ENCODE measurements at places on chromosomes 5 and 9. TPM values are rescaled to one million over a fixed set of nuclear protein-coding genes. Genes with fewer than 3 reads are reported as not detected.

- peaks cover 23% of the 10 kb centered on the region for H3K4me1 ChIP-seq
- H3K4me3 ChIP-seq, result peak within 1 kb of the TSS; percentile 42
Observed at GRCh38 chr9:95516734-95517558, at the start of gene PTCH1. Gene PTCH1, minus strand, starts transcription at chr9:95516971.

DNA sequence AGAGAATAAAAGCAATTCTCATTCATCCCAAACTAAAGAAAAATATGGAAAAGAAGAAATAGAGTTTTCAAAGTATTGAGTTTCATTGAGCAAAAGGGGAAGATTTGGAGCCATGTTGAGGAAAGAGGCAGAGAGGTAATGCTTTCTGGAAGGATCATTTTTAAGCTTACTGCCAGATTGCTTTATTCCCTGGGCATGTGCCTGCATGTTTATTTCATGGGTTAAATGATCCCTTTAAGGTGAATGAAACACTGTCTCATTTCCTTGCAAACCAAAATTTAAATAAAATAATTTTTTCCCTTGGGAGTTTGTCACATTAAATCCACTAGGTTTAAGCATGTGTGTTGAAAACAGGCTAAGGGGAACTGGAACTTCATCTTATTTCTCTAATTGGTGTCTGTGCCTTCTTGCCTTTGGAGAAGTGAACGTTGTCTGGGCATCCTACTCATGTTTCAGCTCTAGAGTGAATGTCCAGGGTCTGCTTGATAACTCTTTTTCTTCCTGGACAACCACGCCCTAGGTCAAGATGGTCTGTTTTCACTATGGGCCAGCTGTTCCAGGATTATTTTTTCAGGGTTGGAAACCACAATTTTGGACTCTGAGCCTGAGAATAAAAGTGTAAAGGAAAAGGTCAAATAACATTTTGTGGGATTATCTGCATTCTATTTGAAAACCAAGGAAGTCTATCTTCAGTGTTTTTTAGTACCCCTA, 114.1 kb upstream of the ELL2 start:
- H3K27ac ChIP-seq, result no peak overlapping the region
- no peak overlapping the region for H3K4me3 ChIP-seq
- no peaks in the 10 kb centered on the region for H3K36me3 ChIP-seq
- no peak for DNase-seq
- H3K4me1 ChIP-seq, result no peaks in the 10 kb centered on the region

- H3K27ac ChIP-seq, result no peak overlapping the region
- no peak overlapping the region for H3K4me3 ChIP-seq
- no peaks in the 10 kb centered on the region for H3K36me3 ChIP-seq
- no peaks in the 10 kb centered on the region for H3K4me1 ChIP-seq
- H3K27me3 ChIP-seq, result no peaks in the 10 kb centered on the region
Observed at GRCh38 chr5:1204693-1205242, 3.4 kb downstream of the SLC6A19 start.

- H3K4me1 ChIP-seq, result peaks cover 7% of the 10 kb centered on the region
- no peaks in the 10 kb centered on the region for H3K36me3 ChIP-seq
- no peaks in the 10 kb centered on the region for H3K27me3 ChIP-seq
- no peak for DNase-seq
Observed at GRCh38 chr5:116451905-116452450, 122.6 kb downstream of the SEMA6A start.

GRCh38 chr5:55176176-55176818, 3.3 kb upstream of the CDC20B start:
- no peak overlapping the region for H3K27ac ChIP-seq
- H3K36me3 ChIP-seq, result no peaks in the 10 kb centered on the region

- no peaks in the 10 kb centered on the region for H3K27me3 ChIP-seq
- no peak for DNase-seq
- H3K4me3 ChIP-seq, result no peak overlapping the region
- no peak overlapping the region for H3K27ac ChIP-seq
- no peaks in the 10 kb centered on the region for H3K4me1 ChIP-seq
- no peaks in the 10 kb centered on the region for H3K36me3 ChIP-seq
Observed at GRCh38 chr9:7454624-7455023, 345.0 kb downstream of the DMAC1 start.

- no peak overlapping the region for H3K4me3 ChIP-seq
- no peaks in the 10 kb centered on the region for H3K4me1 ChIP-seq
- no peak for DNase-seq
- no peak overlapping the region for H3K27ac ChIP-seq
- no peaks in the 10 kb centered on the region for H3K36me3 ChIP-seq
Observed at GRCh38 chr9:13171261-13171660, 108.2 kb downstream of the MPDZ start.

GRCh38 chr5:176405656-176406435, 10.5 kb downstream of the CLTB start:
- H3K27me3 ChIP-seq, result no peaks in the 10 kb centered on the region
- no peaks in the 10 kb centered on the region for H3K4me1 ChIP-seq
- no peak overlapping the region for H3K4me3 ChIP-seq
- H3K27ac ChIP-seq, result no peak overlapping the region

DNA sequence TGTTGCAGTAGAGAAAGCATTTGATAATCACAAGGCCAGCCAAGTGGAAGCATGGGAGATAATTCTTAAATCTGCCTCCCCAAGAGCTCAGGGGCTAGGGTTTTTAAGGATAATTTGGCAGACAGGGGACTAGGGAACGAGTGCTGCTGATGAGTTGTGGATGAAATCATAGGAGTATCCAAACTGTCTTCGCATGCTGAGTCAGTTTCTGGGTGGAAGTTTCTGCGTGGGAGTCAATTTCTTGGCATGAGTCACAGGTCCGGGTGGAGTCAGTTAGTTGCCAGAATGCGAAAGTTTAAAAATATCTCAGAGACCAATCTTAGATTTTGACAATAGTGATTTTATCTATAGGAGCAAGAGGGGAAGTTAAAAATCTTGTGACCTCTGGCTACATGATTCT, 112.6 kb downstream of the TMC1 start:
- no peaks in the 10 kb centered on the region for H3K4me1 ChIP-seq
- DNase-seq, result no peak
- H3K36me3 ChIP-seq, result no peaks in the 10 kb centered on the region
- H3K27ac ChIP-seq, result no peak overlapping the region
- H3K4me3 ChIP-seq, result no peak overlapping the region

GRCh38 chr5:102762095-102762534, 7.0 kb downstream of the PAM start:
- H3K27me3 ChIP-seq, result no peaks in the 10 kb centered on the region
- H3K36me3 ChIP-seq, result no peaks in the 10 kb centered on the region
- no peak for DNase-seq
- no peak overlapping the region for H3K4me3 ChIP-seq

Gene IFNA21
- total RNA-seq, result not detected

Gene MTAP
- 20.7 TPM for total RNA-seq

Measured in natural killer cell (primary cell).